ENCODE measurements at places on chromosomes 16 and 17. TPM values are rescaled to one million over a fixed set of nuclear protein-coding genes. Genes with fewer than 3 reads are reported as not detected.

The CMC2 gene
- 116 TPM for polyA plus RNA-seq

The PYDC1 gene
- polyA plus RNA-seq = 5.9 TPM

The SMTNL2 gene
- polyA plus RNA-seq = 4.6 TPM

The SKAP1 gene
- not detected for polyA plus RNA-seq

The TBC1D28 gene
- polyA plus RNA-seq = not detected

The PHOSPHO1 gene
- polyA plus RNA-seq = 0.45 TPM

The KRT12 gene
- 0.03 TPM for polyA plus RNA-seq

The KRT32 gene
- polyA plus RNA-seq = not detected

The AFMID gene
- polyA plus RNA-seq = 61.6 TPM

The RHOT1 gene
- 38.2 TPM for polyA plus RNA-seq

The FOXL1 gene
- 0.03 TPM for polyA plus RNA-seq

The DLX3 gene
- 0.06 TPM for polyA plus RNA-seq

The ATP6V0D1 gene
- 134 TPM for polyA plus RNA-seq

The CBLN1 gene
- polyA plus RNA-seq = 0.97 TPM

The EFNB3 gene
- polyA plus RNA-seq = 27.1 TPM

The DCAKD gene
- 52.9 TPM for polyA plus RNA-seq

The OR2C1 gene
- not detected for polyA plus RNA-seq

The GAS2L2 gene
- 0.09 TPM for polyA plus RNA-seq

The HOXB9 gene
- polyA plus RNA-seq = not detected

The ARHGAP23 gene
- polyA plus RNA-seq = 28.6 TPM

The PLK1 gene
- 127 TPM for polyA plus RNA-seq

The XAF1 gene
- polyA plus RNA-seq = not detected

The CCL18 gene
- not detected for polyA plus RNA-seq

The PIEZO1 gene
- 62.6 TPM for polyA plus RNA-seq

The HS3ST3B1 gene
- 6.1 TPM for polyA plus RNA-seq

The KRT222 gene
- polyA plus RNA-seq = 0.08 TPM

The CNOT1 gene
- polyA plus RNA-seq = 319 TPM

The ASPA gene
- not detected for polyA plus RNA-seq

The KRT39 gene
- polyA plus RNA-seq = not detected

The MYOCD gene
- polyA plus RNA-seq = 0.30 TPM

Data from H1 (cell line).